ENCODE measurements at places on chromosomes 3 and 15.
A peak's percentile ranks its signal among the peaks of the same experiment; 100 is the strongest.

DNA sequence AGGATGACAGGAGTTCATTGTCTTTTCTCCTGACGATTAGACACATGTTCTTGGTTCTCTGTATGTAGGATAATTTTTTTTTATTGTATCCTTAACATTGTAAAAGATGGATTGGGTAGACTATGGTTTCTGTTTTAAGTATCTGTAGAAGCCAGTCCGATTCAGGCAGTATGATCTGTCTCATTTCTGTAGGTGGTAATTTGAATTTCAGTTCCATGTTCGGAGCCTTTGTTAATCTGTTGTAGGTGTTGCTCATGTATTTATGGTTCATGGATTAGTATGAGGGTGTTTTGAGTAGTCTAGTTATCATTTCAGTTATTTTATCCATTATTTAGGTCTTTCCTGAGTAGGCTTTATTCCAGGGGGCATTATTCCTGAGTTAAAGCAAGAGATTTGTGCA, 32.4 kb upstream of the MME start:
- DNase-seq: no peak

GRCh38 chr15:92818651-92819277, 81.4 kb upstream of the CHD2 start:
- no peak for DNase-seq

- no peak for DNase-seq
Observed at GRCh38 chr15:68228143-68228970, 1.2 kb downstream of the CLN6 start.

DNA sequence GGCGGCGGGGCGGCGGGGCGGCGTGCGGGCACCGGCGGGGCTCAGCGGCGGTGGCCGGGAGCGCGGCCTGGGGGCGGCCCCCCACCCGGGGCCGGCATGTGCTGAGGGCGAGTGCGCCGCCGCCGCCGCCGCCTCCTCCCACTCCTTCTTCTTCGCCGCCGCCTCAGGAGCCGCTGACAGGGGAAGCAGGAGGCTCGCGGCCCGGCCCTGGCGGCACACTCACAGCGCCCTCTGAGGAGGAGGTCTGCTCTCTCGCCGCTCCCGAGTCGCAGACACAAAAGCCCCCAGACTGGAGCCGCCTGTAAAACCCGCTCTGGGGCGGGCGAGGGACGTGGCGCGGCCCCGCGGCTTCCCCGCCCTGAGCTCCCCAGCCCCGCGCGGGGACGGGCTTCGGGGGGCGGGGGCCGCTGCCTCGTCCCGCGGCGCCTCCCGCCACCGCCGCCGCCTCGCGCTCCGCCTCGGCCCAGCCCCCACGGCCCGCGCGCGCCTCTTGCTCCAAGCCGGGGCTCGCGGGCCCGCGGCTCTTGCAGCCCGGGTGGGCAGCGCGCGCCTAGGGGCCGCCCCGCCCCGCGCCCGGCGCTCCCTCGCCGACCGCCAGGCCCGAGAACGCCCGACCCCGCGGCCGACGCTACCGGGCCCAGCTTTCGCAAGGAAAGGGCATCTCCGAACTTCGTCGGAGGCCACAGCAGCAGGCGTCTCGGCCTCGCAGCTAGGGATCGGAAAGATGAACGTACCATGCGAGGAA, at the start of gene PYGO1:
TSS of gene PYGO1 (minus strand) at position 276 of the 745 bp plus-strand sequence. CDS start 462 bp downstream, outside the sequence.
- peak; percentile 83 for DNase-seq

GRCh38 chr3:79362571-79363270, 405.1 kb downstream of the ROBO1 start:
- no peak for DNase-seq
